ENCODE measurements at places on chromosomes 7 and 10. TPM values are rescaled to one million over a fixed set of nuclear protein-coding genes. Genes with fewer than 3 reads are reported as not detected.

FAM237B gene
- not detected for total RNA-seq

RAB19 gene
- not detected for total RNA-seq

NSUN5 gene
- total RNA-seq, result 43.3 TPM

FOXP2 gene
- total RNA-seq, result not detected

SDK1 gene
- 0.72 TPM for total RNA-seq
